Stimulated activated CD4-positive, alpha-beta T cell treated with anti-CD3 and anti-CD28 coated beads, Interleukin-4, amount 100 ng/mL, for 4 hours (primary cell): ENCODE measurements at places on chromosomes 16 and 17.

DNA sequence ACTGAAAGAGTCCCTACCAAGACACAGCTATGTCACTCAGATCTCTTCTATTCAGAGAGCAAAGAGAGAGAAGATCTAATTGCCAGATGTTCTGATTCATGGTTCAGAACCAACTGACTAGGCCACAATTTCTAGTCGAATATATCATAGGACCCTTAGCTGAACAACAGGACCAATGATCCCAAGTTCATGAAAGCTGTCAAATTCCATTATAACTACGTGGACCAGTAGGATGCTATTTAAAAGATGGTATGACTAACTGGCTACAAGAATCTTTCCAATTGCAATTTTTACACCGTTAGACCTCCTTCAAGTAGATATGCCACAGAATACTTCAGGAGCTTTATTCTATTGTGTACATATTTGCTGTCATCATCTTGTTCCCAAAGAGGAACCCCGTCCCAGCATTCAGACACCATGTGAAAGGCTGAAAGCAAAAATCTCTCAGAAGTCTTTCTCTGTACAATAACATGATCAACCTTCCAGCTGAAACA, 26.0 kb downstream of the DCUN1D3 start:
- no peak for DNase-seq

- DNase-seq, result peak; percentile 65
Observed at GRCh38 chr17:65345261-65346005, 208.3 kb downstream of the RGS9 start.

GRCh38 chr17:14838567-14838966, 426.6 kb downstream of the PMP22 start:
- no peak for DNase-seq

GRCh38 chr16:69693916-69694315, 32.4 kb downstream of the NQO1 start:
- DNase-seq, result no peak

DNA sequence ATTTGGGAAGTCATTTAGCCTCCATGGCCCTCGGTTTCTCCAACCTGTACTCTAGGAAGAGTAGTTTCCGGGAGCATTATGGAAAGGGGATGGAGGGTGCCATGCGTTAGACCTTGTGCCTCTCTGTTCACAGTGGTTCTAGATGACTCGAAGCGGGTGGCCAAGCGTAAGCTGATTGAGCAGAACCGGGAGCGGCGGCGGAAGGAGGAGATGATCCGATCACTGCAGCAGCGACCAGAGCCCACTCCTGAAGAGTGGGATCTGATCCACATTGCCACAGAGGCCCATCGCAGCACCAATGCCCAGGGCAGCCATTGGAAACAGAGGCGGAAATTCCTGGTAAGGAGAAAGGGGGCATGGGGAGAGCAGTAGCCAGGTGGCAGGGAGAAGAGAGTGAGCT, 15.9 kb downstream of the NR1D1 start:
- no peak for DNase-seq

GRCh38 chr16:649631-650030, 466 bp downstream of the WDR90 start:
- no peak for DNase-seq

GRCh38 chr17:63270610-63271009, 175.5 kb downstream of the CYB561 start:
- no peak for DNase-seq

- no peak for DNase-seq
Observed at GRCh38 chr16:56389554-56389953, 35.8 kb downstream of the AMFR start.

DNA sequence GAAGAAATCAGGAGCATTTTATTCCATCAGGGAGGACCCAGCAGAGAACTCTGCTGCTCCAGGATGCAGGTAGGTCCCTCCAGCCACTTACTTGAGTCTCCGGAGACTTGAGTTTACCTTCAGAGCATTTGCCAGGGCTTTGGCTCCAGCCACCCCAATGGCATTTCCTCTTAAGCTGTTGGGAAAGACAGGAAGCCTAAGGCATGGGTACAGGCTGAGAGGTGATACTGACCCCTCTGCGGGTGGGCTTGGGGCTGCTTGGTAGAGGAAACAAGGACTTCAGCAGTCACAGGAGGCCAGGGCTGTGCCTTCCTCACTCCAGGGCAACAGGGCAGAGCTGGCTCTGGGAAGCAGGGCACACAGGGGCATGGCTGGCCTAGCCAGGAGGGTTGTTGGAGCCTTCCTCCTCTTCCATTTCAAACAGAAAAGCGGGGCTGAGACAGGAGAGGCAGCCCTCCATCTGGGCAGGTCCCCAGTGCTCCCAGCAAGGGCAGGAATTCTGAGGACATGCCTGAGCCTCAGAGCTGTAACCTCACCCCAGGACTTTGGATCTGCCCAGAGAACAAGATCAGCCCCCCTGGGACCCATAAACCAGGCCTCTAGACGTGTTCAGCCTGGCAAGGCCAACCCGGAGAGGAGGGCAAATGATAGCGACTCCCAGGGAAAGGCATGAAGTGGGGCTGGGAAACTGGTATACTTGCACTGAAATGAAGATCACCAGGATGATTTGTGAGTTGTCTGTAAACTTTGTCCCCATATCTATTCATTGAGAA, 34.4 kb downstream of the NLRC3 start:
- DNase-seq, result no peak

- no peak for DNase-seq
Observed at GRCh38 chr16:52453644-52454043, 93.3 kb downstream of the TOX3 start.

GRCh38 chr16:67166598-67167168, 2.1 kb downstream of the HSF4 start:
- DNase-seq, result no peak

- DNase-seq, result no peak
Observed at GRCh38 chr17:59668816-59669215, 38.4 kb downstream of the PTRH2 start.

DNA sequence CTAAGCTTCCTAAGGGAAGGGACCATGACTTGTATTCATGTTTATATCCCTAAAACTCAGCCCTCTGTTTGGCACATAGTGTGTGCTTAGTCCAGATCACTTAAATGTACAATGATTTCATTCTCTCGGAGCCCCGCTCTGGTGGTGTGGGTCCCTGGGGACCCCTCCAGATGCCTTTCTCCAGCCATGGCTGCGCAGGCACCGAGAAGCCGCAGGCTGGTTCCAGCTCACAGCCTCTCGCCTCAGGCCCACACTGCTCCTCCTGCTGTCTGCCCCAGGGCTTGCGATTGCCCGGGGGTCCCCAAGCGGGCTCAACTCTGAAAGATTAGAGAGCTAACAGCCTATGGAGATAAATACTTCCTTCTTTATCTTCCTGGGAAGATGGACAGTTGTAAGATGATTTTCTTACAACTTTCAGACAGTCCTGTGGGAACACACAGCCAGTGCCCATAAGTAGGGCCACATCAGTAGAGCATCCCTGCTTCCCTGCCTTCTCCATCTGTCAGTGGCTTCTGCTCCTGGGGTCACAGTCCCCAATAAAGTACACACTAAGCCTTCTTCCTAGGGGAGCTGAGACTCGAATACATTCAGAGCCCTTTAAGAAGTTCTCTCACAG, 66.2 kb downstream of the CENPV start:
- DNase-seq, result no peak

GRCh38 chr17:8799570-8800212, 526 bp upstream of the MFSD6L start:
- no peak for DNase-seq

DNA sequence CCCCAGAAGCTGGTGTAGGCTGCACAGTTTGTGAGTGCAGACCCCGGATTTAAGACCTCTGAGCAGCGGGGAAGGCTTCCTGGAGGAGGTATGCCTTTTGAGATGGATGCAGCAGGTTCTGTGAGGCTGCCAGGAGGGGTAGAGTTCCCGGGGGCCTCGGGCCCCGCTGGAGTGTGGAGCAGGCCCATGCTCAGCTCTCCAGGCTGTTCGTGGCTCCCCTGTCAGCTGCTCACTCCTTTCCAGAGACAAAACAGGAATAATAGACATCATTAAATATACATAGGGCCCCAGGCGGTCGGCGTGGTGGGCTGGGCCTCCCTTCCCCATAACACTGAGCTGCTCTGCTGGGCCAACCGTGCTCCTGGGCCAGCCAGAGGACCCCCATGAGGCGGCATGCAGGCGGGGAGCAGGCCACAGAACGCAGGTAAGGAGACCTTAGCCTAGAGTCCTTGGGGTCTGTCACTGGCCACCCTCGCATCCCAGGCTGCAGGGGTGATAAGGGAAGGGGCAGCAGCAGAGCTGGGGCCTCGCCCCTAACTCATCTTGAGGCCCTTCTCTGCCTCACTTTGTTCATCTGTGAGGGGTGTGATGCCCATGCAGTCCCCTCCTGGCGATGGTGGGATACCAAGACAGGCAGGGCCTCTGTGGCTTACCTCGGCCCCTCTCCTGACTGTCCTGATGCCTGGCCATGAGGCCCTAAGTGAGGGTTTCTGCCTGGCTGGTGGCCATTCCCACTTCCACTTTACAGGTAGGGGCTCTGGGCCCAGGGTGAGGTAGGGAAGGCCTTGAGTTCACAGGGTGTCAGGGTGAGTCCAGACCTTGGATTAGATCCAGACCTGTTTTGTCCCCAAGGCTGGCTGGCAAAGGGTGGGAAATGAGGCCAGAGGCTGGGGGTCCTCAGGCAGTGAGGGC, at the start of gene MYO15A:
MYO15A (plus strand) TSS at position 356 of the 912 bp plus-strand sequence. CDS start 10,045 bp downstream, outside the sequence.
- no peak for DNase-seq

DNA sequence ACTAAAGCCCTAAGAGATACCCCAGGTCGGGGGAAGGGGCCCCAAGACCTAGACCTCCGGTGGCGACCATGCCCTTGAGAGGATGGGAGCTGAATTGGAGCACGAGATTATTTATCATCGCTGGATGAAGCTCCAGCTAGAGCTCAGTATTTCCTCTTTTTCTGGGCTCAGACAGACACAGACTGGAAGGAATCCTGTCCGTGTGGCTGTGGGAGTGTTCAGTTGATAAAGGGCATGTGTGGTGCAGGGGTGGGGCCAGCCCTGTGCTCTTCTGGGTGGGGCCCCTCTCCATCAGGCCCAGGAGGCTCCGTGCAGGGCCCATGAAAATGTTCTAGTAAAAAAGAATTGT, 6.3 kb upstream of the CBX4 start:
- no peak for DNase-seq
